ENCODE measurements at places on chromosomes 11 and 22.

- DNase-seq, result no peak
Measured at GRCh38 chr11:110029714-110030113, 63.5 kb upstream of the ZC3H12C start.

- DNase-seq, result no peak
Measured at GRCh38 chr11:17154409-17155159, 53.2 kb downstream of the PIK3C2A start.

DNA sequence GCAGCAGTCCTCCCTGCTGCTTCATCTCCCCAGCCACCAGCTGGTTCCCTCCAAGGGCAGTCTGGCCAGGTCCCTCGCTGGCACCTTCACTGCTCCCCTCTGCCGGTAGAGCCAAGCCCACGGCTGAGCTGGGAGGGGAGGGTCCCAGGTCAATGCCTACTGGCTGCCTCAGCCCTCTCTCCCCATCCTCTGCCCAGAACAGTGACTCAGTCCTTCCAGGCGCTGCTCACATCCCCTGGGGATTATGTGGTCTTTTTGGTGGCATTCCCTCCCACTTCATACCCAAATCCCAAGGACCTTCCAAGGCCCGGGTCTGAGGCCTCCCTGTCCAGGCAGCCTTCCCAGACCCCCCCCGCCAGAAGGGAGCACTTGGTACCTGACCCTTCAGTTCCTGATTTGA lies 44.9 kb downstream of the WNT7B start:
- DNase-seq, result no peak

DNA sequence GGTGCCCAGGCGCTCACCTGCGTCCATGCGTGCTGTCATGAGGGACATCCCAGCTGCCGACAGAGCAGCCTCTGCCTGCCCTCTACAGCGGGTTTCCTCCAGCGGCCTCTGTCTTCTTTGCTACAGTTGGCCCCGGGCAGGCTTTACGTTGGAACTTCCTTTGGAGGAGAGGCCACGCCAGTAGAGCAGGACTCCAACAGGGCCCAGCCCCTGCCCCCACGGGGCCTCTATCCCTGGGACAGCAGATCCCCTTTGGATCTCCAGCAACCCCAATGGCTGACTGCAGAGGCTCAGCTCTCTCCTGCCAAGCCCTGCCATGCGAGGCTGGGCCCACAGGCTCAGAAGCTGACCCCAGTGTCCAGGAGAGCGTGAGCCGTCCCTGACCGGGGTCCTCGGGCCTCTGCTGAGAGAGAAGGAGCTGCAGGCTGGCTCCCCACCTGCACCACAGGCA lies 12.1 kb downstream of the TRPM5 start:
- no peak for DNase-seq

DNA sequence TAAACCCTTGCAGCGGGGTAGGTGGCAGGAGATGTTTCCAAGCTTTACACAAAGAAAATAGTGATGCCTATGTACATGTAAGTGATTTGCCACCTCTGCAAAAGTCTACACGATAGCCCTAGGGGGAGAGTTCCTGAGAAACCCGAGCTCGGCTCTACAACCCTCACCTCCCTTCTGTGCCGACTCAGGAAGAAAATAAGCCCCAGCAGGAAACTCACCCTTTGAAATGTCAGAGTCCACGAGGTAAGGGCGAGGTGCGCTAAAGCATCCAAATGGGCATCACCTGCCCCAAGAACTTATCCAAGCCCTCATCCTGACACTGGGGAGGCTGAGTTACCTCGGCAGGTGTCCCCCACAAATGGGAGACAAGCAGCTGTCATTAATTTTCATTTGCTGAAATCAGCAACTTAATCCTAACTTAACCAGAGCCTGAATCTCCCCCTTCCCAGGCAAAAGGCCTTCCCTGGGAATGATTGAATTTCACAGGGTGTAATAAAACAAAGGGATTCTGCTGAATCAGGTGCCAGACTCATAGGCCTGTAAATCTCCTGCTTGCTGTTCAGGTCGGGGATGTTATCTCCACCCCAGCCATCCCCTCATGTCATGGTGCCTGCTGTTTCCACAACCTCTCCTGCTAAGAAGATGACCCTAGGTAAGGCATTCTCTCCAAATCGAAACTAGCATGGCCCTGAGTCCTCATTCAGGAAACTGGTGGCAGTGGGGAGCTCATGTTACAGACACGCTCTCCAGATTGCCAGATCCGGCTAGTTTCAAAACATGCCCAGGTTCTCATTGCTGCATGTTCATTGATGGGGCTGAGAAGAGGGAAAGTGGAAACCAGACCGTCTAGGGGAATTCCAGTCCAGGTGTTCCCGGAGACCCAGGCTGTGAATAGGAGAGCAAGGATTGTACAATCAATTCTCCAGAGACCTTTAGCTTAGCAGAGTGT lies 105.3 kb upstream of the KIRREL3 start:
- DNase-seq, result no peak

GRCh38 chr11:115927823-115928329 lies 423.7 kb upstream of the CADM1 start:
- no peak for DNase-seq

DNA sequence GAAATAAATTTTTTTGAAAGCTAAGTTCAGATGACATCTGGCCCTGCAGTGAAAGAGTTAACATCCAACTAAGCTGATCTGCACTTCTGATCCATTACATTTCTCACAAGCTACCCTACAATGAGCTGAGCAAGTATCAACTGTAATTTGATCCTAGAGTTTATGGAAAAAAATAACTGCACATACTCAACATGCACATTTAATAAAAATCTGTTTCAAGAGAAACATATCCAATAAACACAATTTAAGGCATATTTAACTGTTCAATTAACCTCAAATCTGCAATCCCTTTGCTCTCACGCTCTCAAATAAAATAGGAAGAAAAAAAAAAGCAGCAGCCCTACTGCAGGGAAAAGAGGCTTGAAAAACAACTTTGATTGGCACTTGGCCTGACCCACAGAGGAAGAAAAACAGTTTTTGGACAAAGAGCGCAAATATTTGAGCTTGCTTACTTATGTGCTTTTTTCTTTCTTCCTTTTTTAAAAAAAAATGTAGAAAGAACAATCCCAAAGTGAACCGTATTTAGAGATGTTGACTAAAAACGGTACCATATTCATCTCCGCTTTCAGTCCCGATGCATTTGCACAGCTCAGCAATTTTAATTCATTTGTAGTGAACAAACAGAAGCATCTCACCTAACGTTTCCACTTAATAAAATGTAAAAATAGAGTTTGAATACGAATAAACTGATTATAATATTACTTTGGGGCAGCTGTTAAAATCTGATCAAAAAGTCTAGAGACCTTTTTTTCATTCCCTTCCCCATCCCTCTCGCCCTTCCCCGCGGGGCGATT lies 1.6 kb downstream of the SESN3 start:
- DNase-seq, result no peak

- no peak for DNase-seq
Measured at GRCh38 chr11:126459691-126460281, 104.3 kb downstream of the ST3GAL4 start.

- no peak for DNase-seq
Measured at GRCh38 chr11:97461934-97462333, 1072.1 kb downstream of the JRKL start.

DNA sequence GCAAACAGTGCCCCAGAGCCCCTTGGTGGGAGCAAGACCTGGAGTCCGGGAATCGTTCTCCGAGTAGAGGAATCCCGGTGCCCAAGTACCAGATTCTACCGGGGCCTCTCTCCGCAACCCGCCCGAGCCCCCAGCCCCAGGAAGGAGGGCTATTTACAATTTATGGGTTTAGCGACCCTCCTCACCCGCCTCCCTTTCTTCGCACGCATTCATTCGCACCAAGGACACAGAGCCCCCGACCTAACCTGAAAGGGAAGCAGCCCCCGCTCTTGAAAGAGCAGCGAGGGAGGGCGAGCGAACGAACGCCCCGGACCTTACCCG lies 628 bp downstream of the LRP4 start:
- no peak for DNase-seq

- no peak for DNase-seq
Measured at GRCh38 chr11:130891326-130891725, 25.0 kb downstream of the SNX19 start.

DNA sequence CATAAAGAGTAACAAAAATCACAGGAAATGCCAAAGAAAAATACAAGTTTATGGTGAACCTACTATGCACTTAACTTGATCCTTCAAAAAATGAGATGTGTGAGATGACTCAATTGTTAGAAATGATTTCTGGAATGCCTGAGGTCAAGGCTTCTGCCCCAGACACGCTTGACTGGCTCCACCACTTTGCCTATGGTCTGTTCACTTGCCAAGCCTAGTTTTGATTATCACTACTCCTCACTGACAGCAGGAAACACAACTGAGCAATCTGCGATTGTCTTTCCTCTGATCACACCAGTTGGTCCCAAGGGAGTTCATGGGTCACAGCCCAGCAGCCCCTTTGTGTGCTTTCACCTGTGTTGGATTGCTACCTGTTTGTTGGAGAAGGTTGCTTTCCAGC lies 20.6 kb upstream of the PRDM10 start:
- no peak for DNase-seq

GRCh38 chr22:49814164-49814686 lies 13.4 kb downstream of the BRD1 start:
- no peak for DNase-seq

DNA sequence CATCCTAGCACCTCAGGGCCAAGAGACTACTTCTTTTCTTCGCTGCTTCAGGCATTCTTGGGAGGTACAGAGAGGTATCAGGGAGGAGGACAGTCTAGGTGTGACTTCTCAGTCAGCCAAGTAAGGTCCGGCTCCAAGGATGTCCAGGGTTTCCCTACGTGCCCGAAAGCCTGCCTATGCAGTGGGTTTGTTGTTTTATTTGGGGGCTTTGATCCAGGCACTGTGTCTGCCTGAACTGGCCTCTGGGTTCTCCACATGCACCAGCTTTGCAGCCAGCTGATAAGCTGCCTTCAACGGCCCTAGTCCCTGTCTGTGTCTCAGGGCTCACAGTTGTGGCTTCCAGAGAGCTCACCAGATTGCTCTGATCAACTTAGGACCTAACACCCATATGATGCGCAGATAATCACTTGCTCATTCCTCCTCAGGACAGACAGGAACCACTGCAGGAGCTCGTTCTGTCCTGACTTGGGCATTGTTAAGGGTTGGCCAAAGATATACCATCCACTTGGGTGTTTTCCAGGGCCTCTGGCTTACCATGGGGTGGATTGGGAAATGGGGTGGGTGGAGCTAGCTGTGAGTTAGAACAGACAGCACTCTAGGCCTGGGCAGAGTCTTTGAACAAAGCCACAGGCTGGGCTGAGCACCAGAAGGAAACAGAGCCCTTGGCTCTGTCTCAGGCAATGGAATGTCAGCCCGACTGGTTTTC lies 45.5 kb upstream of the CRYBB3 start:
- no peak for DNase-seq

GRCh38 chr22:23036684-23037428 lies 33.5 kb upstream of the GNAZ start:
- DNase-seq, result no peak

DNA sequence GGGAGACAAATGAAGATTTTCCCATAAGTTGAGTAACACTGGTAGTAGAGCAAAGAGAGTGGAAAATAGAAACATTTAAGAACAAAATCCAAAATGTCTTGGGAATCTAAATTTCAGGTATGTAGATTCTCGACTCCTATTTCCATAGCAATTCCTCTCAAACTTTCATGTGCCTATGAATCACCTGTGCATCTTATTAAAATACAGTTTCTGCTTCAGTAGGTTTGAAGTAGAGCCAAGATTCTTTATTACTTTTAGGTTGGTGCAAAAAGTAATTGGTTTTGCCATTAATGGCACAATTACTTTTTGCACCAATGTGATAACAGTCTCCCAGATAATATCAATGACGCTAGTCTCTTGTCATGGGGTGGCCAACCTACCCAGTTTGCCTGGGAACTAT lies 115.3 kb upstream of the SLC5A12 start:
- no peak for DNase-seq
